ENCODE measurements at places on chromosomes 1 and 21.

GRCh38 chr1:9426291-9426711, 113.0 kb upstream of the SLC25A33 start:
- DNase-seq, result no peak

GRCh38 chr1:199163670-199164069, 524.8 kb downstream of the PTPRC start:
- no peak for DNase-seq

DNA sequence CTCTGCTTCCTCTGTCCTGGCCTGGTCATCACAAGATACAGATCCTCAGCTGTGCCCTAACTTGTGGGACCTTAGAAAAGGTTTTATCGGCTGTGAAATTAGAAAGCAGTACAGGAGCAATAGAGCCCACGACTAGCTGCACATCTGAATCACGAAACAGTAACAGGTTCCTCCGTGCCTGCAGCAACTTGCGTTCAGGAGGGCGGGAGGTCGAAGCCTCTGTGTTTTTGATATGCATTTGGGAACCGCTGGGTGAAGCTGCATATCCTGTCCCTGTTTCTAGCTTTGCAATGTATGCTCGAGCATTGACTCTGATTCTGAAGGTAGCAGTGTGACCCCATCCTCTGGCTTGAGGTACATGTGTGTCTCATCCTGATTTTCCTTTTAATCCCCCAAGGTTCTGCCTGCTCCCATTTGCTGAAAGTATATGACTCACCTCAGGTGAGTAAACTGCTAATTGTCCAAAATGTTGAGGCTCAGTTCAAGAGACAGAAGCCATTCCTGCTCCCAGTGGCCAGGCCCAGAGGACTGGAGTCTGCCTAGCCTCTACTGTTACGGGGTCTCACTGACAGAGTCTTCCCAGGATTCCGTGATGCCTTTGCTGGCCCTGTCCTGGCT, 44.3 kb downstream of the SCCPDH start:
- DNase-seq, result no peak

DNA sequence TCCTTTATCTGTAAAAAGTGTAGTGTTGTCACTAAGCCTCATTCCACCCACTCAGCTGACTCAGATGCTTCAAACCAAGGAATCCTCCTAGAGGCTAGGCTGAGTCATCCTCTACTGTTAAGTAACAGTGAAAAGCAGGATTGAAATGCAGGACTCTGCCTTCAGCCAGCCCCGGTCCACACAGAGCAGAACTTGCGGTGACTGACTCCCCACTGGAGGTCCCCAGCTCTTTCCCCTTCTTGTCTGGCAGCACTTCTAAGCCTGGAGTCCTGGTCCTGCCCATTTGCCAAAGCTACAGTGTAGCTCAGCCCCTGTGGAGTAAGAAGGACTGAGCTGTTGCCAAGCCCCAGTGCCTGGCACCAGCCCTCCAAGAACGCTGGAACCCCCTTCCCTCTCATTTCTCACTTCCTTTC, 1.7 kb downstream of the RAB7B start:
- peak; percentile 94 for DNase-seq
